ENCODE measurements at places on chromosomes 2 and 18.

DNA sequence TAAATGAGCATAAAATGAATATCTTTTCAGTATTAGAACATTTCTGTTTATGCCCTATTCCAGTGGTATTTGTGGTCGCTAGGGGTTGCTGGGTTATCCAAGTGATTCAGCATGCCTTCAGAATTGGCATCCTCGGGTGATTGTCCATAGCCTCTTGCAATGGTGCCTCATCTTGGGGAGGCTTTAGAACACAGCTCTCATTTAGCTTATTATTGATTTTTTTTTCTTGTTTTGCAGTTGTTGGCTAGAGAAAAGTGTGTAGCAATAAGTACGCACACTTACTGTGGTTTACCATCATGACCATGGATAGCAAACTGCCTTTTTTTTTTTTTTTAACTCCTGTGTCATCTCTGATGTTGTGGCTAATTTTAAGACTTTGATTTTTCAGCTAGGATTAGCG is 33.6 kb downstream of the PLEKHA3 start:
- DNase-seq = no peak

GRCh38 chr18:79371561-79372121 is 24.1 kb upstream of the NFATC1 start:
- DNase-seq = no peak

GRCh38 chr2:241925277-241925676 is 55.7 kb downstream of the RTP5 start:
- DNase-seq = no peak

DNA sequence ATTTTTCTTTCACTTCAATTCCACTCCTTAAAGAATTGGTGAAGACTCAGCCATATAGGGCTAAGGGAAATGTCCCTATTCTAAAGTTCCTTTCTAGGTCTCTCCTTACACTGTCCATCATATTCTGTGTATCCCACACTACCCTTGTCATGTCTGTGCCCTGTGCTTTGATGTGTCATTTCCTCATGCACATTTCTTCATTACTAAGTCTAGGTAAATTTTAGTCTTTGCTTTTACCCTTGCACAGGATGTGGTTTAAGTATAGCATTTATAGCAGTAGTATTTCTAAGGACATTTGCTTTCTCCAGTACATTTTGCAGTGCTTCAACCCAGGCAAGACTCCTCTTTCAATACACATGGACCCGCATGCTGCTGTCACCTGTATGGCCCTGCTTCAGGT is 221.5 kb upstream of the ACVR2A start:
- no peak for DNase-seq

All from stimulated activated CD8-positive, alpha-beta memory T cell treated with anti-CD3 and anti-CD28 coated beads, Interleukin-7, amount 100 ng/mL, for 1 hour (primary cell).